ENCODE measurements at places on chromosomes 16 and 17.

DNA sequence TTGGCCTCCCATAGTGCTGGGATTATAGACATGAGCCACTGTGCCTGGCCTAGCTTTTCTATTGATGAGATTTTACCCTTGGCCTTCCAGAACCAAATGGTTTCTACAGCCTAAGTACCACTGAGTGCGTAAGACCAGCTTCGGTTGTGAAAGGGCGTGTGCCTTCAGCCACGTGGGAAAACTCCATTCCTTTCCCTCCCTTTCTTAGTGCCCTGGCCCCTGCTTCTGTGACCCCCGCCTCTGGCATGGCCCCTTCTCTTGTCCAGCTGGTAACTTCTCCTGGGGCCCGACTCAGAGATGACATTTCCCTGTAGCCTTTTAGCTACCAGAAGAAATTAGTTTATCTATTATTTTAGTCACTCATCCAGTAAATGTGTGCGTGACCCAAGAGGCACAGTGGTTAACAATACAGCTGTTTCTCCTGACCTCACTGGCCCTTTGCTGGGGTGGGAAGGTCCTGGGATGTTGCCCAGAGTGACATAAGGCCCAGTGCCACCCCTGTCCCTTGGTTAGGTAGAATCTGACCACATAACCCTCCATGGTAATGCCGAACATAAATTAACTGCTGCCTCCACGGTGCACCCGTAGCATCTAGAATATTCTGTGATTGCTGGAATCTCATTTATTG is 97.3 kb downstream of the PLCG2 start:
- no peak for DNase-seq

DNA sequence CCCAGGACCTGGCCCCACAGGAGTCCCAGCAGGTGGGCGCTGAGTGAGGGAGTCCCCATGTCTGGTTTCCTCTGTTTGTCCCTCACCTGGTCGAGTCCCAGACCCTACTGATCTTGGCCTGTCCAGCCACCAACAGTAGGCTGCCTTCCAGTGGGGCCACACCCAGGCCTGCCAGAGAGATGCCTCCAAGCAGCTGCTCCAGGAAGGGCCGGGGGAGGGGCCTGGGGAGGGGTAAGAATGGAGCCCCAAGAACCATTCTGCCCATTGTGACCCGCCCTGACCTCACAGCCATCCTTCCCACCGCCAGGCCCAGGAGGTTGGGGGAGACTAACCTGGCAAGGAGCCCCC is 736 bp downstream of the SPATA20 start:
- DNase-seq: no peak

GRCh38 chr17:68057531-68057952 is 22.0 kb downstream of the KPNA2 start:
- DNase-seq: no peak

GRCh38 chr16:27701381-27701780 is 151.4 kb downstream of the KATNIP start:
- no peak for DNase-seq

GRCh38 chr17:77596491-77597417 is 361.7 kb upstream of the TNRC6C start:
- no peak for DNase-seq

- no peak for DNase-seq
These were observed 682.1 kb upstream of the SOX9 start for GRCh38 chr17:71438631-71439146.

DNA sequence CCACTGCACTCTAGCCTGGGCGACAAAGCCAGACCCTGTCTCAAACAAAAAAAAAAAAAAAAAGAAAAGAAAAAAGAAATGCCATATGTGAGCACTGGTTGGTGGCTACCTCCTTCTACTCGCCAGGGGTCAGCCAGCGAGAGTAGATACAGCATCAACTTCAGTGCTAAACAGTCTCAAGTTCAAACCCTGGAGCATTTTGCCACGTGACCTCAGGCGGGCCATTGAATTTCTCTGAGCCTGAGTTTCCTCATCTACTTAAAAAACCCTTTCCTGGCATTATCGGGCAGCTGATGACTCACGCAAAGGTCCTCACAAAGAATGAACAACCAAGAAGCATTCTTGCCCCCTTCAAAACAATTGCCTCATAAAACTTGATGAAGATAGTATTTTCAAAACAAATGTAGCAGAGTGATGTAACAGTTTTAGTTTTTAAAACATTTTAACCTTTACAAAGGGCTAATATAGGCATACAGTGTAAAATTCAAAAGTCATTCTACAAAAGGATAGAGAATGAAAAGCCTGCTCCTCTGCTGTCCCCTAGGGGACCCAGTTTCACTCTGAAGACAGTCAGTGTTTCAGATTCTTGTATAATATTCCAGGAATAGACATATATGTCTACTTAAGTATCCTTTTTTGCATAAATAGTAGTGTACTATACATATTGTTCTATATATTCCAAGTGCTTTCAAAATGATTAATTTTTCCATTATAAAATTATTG is 28.4 kb downstream of the DNAH2 start:
- DNase-seq: no peak

DNA sequence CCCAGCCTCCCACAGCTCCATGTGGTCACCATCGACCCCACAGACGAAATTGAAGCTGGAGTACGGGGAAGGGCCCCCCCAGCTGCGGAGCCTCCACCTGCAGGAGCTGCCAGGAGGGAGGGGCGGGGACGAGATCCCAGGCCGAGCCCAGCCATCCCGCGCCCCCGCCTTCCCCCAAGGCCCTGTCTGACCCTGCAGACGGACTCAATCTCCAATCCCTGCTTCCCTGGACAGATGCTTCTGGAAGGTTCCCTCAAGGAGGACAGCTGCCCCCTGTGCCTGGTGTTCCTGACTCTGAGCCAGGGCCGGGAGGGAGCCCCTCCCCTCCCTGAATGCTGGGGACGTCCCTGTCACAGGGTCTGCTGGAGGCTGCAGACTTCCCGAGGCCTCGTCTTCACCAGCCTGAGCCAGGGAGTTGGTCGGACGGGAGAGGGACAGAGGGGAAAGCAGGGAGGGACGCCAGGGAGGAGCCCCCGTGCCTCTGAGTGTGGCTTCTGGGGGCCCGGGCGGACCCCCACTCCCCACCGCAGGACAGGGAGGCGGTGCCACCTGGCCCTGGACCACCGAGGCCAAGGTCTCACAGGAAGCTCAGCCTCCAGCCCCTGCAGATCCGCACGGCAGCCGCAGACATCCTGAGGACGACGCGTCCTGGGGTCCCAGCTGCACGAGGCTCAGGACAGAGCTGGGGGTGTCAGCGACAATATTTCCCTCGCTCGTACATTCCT is 21.3 kb upstream of the C1QTNF8 start:
- no peak for DNase-seq

DNA sequence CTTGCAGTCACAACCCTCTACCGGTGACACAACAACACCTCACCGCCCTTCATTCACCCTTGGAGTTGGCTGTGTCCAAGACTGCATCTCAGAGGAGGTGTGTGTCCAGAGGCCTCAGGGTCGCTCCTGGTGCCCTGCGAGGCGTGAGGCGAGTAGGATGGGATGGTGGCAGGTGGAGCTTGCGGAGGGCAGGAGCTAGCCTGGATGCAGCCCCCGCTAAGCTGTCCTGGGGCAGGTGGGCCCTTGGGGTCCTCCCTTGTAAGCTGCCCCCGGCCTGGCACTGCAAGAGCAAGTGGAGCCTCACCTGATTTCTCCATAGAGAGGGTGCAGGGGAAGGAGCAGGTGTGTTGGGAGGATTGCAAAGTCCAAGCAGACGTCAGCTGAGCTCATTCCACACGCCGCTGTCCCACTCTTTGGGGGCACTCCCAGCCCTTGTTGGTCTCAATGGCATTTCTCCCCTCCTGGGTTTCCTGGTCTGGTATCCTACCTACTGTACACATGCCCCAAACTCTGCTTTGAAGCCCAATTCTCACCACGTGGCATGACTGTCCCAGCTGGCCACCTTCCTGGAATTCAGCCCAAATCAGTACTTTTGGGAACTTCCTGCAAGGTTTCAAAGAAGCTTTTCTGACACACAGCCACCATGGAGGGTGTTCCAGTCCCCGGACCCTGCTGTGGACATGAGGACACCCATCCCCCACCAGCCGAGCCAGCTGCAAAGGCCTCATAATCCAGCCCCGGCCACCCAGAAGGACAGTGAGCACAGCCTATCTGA is 18.1 kb upstream of the ICAM2 start:
- DNase-seq: no peak

- DNase-seq: no peak
These were observed 8.7 kb upstream of the EMP2 start for GRCh38 chr16:10589109-10589508.

DNA sequence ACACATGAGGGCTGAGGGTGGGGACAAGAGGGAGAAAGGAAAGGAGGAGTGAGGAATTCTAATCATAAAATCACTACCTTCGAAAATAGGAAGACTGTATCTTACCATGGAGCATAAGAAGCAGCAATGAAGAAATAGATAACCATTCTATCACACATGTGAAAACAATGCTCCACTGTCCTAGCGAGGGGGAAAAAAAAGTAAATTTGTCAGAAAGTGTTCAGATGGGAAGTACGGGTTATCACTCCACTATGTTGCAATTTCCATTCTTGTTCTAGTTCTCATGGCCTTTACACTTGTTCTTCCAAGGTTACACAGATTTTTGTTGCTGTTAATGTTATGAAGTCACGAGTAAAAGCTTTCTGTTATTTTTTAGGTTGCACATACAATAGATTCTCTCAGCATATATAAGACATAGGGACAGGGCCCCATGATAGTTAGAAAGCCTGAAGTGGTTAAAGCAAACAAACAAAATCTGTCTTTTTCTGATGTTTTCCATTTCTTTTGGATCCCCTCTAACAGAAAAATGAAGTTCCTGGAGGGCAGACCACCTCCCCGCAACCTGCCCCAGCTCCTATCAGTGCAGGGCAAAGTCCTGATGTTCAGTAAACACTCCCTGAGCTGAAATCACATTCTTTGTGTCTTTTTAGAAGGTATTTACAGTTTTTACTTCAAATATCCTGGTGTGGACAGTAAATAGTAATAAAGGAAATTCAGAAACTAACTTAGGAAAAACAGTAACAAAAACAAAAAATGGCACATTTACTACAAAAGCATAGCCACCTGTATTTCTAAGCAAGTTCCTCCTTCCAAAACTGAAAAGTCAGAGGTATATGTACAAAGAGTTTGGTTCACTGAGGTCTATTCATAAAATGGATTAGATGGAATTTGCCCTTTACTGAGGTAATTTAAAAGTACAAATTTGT is 13.7 kb downstream of the MMD start:
- no peak for DNase-seq

DNA sequence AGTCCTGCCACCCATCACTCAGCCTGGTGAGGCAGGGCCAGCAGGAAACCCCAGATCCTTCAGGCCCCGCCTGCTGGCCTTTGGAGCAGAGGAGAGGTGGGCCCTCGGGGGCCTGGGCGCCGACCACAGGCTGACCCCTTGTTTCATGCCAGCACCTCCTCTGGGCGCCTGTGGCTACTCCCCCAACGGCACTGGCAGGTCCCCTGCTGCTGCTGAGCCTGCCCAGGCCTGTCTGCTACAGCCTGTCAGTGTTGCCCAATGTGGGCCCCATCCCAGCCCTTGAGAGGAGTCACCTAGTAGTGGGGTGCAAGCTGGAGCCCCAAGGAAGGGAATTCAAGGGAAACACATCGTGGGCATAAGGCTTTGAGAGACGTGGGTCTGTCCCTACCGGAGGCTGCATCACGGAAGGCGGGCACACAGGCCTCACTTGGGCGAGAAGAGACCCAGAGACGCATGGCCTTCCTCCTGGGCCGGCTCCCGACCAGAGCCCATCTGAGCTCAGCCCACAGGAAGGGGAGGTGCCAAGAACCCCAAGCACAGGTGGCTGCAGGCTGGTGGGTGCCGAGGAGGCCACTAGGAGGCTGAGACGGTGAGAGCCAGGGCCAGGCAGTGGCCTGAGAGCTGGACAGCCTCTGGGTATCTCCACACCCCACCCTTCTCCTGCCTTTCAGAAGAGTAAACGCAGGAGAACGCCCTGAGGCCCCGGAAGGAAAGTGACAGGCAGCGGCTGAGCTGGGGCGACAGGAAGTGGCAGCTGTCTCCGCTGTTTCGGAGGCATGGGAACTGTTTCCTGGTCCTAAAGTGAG is 8.0 kb upstream of the FASN start:
- no peak for DNase-seq

DNA sequence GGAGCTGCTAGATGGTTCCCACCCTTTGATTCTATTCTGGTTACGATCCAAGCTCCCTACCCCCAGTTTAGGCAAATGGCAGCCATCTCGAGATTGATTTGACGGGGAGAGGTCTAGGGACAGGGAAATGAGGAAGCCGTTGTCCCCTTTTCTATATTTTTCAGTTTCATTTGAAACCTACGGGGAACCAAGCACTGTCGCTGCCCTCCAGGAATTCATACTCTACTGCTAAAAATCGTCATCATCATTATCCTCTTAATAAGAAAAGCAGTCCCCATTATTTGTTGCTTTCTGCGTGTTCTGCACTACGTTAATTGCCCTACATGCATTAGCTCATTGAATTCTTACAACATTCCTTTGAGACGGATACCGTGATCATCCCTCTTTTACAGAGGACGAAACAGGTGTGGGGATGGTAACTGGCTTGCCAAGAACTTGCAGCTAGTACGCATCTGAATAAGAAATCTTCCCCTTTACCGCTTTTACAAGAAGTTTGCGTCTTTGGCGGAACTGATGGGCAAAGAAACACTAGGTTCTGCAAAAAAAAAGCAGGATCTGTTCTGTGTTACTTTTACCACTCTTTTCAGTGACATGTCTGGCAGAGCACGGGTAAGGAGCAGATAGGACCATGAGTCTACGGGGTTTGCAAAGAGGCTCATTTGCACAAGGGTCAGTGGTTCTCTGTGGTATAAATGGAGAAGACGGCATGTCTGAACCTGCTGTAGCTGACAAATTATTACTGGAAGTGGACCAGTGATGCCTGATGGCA is 1.1 kb downstream of the CCP110 start:
- no peak for DNase-seq

- no peak for DNase-seq
These were observed 1.0 kb downstream of the GABARAP start for GRCh38 chr17:7241090-7241733.

- DNase-seq: no peak
These were observed 92.4 kb upstream of the HSBP1 start for GRCh38 chr16:83715217-83715920.

DNA sequence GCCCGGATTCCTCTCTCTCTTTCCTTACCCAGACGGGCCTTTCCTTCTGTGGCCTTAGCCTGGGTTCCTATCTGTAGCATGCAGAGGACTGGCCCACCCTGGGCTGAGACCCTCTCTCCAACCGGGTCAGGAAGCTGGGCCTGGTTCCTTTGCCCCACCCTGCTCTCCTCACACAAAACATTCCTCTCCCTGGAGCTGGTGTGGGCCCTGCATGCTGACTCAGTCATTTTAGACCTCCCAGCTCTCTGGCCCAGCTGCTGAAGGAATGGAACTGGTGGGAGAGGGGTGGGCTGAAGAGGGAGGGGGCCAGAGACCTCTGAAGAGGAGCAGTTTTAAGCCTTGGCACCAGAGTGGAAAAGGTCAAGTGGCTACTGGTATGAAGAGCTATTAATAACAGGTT is 957 bp downstream of the MYL4 start:
- no peak for DNase-seq

- DNase-seq: no peak
These were observed 213.7 kb downstream of the COPRS start for GRCh38 chr17:31645351-31645750.

GRCh38 chr17:53721101-53721500 is 101.6 kb upstream of the KIF2B start:
- DNase-seq: no peak
